ENCODE measurements at places on chromosomes 12 and 14.

DNA sequence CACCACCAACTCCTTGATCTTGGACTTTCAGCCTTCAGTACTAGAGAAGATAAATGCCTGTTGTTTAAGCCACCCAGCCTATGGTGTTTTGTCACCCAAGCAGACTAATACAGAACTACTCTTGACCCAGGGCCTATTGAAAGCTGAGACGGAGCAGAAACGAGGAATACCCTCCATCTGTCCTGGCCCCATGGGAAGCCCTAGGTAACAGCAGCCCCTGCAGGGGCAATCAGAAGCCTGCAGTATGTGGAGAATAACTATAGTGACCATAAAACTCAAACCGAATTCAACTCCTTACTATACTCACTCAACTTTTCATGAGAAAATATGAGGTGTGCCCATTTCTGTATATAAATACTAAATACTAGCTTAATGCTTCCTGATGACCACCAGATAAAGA is 307.4 kb downstream of the NUAK1 start:
- no peak for DNase-seq
- no peak overlapping the region for H3K4me3 ChIP-seq
- no peaks in the 10 kb centered on the region for H3K4me1 ChIP-seq
- H3K36me3 ChIP-seq, result no peaks in the 10 kb centered on the region
- no peak overlapping the region for H3K27ac ChIP-seq
- H3K27me3 ChIP-seq, result no peaks in the 10 kb centered on the region

DNA sequence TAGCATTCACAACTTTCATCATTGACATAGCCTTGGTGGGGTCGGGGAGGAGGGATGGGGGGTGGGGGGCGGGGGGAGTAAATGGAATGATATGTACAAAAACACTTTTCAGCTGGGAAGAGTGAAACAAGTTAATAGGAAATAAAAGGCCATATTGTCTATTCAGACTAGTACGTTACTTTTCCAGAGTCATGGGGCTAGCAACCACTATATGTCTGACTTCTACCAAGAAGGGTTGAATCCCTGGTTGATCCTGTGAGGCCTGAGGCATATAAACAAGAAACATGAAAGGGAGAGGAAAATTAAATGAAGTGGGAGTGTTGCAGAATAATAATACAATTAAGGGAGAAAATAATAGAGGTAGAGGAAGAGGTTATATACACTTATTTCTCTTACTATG is 225.5 kb downstream of the ERC1 start:
- H3K4me3 ChIP-seq, result no peak overlapping the region
- peaks cover 24% of the 10 kb centered on the region for H3K4me1 ChIP-seq
- no peaks in the 10 kb centered on the region for H3K27me3 ChIP-seq
- H3K27ac ChIP-seq, result 0 out of 2 replicates have a peak overlapping the region, but pooled peaks have one; percentile 23

DNA sequence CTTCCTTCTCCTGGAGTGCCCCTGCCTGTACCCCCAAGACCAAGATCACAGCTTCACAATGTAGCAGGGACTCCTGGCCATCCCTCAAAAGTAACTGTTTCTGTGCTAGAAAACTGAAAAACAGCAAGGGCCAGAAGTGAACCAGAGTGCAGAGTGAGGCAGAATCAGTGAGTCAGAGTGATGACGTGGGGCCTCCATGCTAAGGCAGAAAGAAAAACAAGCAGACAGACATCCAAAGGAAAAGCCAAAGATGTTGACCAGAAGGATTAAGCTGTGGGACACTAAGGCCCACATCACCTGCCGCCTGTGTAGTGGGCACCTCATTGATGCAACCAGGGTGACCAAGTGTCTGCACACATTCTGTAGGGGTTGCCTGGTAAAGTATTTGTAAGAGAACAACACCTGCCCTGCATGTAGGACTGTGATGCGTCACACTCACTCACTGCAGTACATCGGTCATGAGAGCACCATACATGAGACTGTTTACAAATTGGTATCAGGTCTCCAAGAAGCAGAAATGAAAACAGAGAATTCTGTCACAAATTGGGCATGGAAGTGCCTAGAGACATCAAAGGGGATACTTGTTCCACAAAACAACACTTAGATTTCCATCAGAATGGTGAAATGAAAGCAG is 51.2 kb downstream of the ARMH4 start:
- no peak for DNase-seq
- H3K27me3 ChIP-seq, result peaks cover 2% of the 10 kb centered on the region
- no peak overlapping the region for H3K27ac ChIP-seq
- no peaks in the 10 kb centered on the region for H3K36me3 ChIP-seq
- no peak overlapping the region for H3K4me3 ChIP-seq

DNA sequence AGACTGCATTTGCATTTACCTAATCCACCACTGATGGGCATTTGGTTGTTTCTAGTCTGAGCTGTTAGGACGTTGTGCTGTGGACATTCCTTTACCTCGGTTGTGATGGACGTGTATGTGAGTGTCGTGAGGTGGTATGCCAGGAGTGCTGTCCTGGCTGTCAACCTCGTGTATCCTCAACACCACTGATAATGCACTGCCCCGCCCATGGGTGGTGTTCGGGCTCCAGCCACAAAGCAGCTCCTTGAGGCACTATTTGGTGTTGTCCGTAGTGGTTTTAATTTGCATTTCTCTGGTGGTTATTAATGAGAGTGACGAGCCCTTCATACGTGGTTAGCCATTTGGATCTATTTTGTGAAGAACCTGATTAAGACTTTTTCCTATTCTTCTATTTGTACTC is 87.6 kb downstream of the PPP2R5C start:
- no peaks in the 10 kb centered on the region for H3K27me3 ChIP-seq
- H3K4me1 ChIP-seq, result no peaks in the 10 kb centered on the region
- no peak for DNase-seq
- no peak overlapping the region for H3K4me3 ChIP-seq
- H3K27ac ChIP-seq, result no peak overlapping the region
- no peaks in the 10 kb centered on the region for H3K36me3 ChIP-seq

DNA sequence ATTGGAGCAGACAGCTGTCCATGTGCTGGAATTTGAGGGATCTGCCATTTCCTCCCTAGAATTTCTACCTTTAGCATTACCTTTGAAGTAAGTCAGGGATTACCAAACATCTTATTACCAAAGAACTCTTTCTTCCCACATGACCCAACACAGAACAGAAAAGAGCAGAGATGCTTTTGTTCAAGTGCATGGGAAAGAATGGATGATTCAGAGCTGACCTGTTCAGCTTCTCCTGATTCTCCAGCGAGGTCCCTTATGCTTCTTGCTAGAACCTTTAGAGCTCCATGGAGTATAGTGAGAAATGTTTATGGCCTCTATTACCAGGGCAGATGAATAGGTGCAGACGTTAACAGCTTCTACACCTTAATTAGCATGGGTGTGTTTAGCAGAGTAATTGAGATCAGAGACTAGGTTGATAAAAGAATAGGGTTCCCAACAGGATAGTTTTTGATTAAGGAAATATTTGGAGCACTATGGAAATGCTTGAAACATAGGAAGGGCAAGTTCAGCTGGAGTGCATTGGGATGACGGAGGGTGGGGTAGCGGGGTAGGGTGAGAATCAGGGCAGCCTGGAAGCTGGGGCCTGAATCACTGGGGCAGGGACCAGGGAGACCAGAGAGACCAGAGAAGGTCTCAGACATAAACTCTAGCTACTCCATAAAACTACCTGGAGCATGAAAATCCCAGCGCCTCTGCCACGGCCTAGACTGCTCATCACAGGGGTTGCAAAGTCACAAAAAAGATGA is 223.7 kb downstream of the CACNA1C start:
- no peaks in the 10 kb centered on the region for H3K4me1 ChIP-seq
- no peaks in the 10 kb centered on the region for H3K36me3 ChIP-seq
- H3K27ac ChIP-seq, result no peak overlapping the region
- DNase-seq, result no peak

DNA sequence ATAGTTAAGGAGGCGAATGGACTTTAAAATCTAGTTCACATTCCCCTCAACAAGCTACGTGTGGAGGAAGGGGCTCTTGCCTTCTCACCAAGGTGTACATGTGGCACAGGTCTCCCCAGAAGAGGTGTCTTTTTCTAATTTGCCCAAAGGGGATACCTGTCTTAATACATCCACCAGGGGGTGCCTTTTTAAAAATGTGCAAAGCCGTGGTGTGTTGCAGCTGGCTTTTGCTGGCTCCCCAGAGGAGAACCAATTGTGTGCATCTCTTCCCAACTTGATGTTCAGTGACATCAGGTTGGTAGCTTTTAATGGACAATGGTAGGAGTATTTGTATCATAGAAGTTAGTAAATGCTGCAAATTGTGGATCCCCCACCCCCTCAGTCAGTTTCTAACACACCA is 33.8 kb downstream of the CREBL2 start:
- no peaks in the 10 kb centered on the region for H3K4me1 ChIP-seq
- no peaks in the 10 kb centered on the region for H3K36me3 ChIP-seq
- no peak overlapping the region for H3K4me3 ChIP-seq
- DNase-seq, result no peak
- no peaks in the 10 kb centered on the region for H3K27me3 ChIP-seq
- no peak overlapping the region for H3K27ac ChIP-seq

GRCh38 chr12:74689929-74690328 is 152.3 kb downstream of the ATXN7L3B start:
- no peak for DNase-seq
- H3K4me3 ChIP-seq, result no peak overlapping the region
- H3K36me3 ChIP-seq, result no peaks in the 10 kb centered on the region
- H3K27me3 ChIP-seq, result no peaks in the 10 kb centered on the region
- 0 out of 2 replicates have a peak overlapping the region, but pooled peaks have one; percentile 54 for H3K27ac ChIP-seq
- no peaks in the 10 kb centered on the region for H3K4me1 ChIP-seq

DNA sequence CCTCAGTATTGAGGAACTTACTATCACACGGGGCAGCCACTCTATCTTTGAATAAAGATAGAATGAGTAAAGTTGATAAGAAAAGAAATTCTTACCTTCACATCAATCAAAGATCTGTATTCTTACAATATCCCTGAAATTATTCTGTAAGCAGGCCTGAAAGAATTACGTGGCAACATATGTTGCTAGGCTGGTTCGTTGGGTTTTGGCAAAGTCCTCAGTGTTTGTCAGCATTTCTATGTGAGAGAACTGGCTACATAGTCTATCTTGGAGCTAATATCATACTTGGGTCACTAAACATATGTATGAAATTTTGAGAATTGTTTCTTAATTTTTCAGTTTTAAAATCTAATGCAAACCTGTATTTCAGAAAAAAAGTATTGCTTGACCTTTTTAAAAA is 412.2 kb upstream of the GARIN6 start:
- H3K27ac ChIP-seq, result no peak overlapping the region
- H3K4me3 ChIP-seq, result no peak overlapping the region
- no peaks in the 10 kb centered on the region for H3K36me3 ChIP-seq
- no peaks in the 10 kb centered on the region for H3K4me1 ChIP-seq

DNA sequence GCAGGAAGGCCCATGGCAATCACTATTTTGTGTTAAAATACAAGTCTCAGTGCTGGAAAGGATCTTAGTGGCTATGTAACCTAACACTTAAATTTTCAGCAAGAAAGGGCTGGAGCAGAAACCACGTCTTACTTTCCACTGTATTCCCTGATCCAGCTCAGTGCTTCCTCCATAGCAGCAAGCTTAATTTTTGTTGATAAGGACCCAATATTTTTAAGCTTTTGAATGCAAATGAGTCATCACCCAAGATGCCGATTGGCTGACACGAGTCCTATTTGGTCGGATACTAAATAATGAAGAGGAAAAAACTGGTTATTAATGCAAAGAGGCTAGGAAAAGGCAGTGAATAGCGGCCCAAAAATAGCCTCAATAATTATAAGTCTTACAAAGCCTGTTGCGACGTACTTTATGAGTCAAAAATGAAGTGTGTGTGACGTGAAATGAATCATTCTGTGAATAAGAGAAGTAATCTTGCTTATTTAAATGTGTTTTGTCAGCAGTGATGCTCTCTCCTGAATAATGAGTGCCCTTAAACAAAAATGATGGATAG is 46.9 kb upstream of the IGF1 start:
- no peak overlapping the region for H3K4me3 ChIP-seq
- H3K27ac ChIP-seq, result no peak overlapping the region
- H3K27me3 ChIP-seq, result no peaks in the 10 kb centered on the region
- H3K4me1 ChIP-seq, result no peaks in the 10 kb centered on the region

DNA sequence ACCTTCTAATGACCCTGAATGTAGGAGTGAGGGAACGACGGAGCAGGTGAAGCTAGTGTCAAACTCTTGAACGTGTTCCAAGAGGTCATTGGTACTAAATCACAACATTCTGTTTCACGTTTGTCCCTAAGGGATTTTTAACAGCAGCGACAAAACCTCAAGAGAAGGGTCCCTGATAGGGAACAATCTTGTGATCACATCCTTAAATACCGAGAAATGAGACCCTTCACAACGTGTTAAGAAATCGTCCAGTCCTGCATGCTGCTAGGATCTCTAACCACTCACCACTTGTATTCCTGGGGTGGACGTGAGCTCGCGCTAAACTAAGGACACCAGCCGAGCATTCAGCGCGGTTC is 134.1 kb upstream of the KRAS start:
- no peak for DNase-seq
- no peaks in the 10 kb centered on the region for H3K27me3 ChIP-seq
- H3K4me3 ChIP-seq, result peak overlapping the region; percentile 97
- peak overlapping the region; percentile 85 for H3K27ac ChIP-seq

DNA sequence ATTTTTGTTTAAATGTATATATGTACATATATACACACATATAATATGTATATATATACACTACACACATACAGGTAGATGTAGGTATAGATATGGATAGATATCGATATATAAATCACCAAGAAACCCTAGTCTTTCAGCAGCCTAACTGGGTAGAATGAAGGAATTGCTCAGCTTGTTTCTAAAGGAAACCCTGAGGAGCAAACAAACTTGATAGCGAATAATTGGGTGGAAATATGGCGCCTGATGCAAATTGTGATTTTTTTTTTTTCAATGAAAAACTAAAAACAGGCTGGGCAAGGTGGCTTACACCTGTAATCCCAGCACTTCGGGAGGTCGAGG is 254 bp upstream of the CCDC177 start:
- DNase-seq, result no peak
- no peaks in the 10 kb centered on the region for H3K36me3 ChIP-seq
- H3K4me1 ChIP-seq, result no peaks in the 10 kb centered on the region
- peak overlapping the region; percentile 34 for H3K4me3 ChIP-seq

- no peaks in the 10 kb centered on the region for H3K36me3 ChIP-seq
- H3K4me1 ChIP-seq, result no peaks in the 10 kb centered on the region
- no peak overlapping the region for H3K27ac ChIP-seq
- no peaks in the 10 kb centered on the region for H3K27me3 ChIP-seq
- no peak overlapping the region for H3K4me3 ChIP-seq
Measured at GRCh38 chr14:24692382-24693352, 58.7 kb upstream of the GZMB start.

DNA sequence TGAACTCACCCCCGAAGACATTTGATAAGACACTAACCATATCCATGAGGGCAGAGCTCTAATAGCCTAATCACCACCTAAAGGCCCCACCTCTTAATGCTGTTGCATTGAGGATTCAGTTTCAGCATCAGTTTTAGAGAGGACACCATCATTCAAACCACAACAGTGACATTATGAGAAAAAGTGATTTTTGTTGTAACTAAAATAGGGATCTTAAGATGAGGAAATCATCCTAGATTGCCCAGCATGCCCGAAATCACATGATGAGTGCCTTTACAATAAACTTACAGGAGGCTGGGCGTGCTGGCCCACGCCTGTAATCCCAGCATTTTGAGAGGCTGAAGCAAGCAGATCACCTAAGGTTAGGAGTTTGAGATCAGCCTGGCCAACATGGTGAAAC is 9.7 kb upstream of the GLT1D1 start:
- no peak for DNase-seq
- H3K36me3 ChIP-seq, result no peaks in the 10 kb centered on the region
- no peaks in the 10 kb centered on the region for H3K4me1 ChIP-seq
- H3K4me3 ChIP-seq, result no peak overlapping the region
- no peak overlapping the region for H3K27ac ChIP-seq

- no peaks in the 10 kb centered on the region for H3K27me3 ChIP-seq
- H3K4me3 ChIP-seq, result no peak overlapping the region
- no peaks in the 10 kb centered on the region for H3K36me3 ChIP-seq
- no peak for DNase-seq
- no peaks in the 10 kb centered on the region for H3K4me1 ChIP-seq
Measured at GRCh38 chr12:93185369-93185741, 192.4 kb upstream of the NUDT4 start.

All from Panc1 (cell line).